ENCODE measurements at places on chromosomes 2 and 18. TPM values are rescaled to one million over a fixed set of nuclear protein-coding genes. Genes with fewer than 3 reads are reported as not detected.

The MTCL1 gene
- total RNA-seq, result 50.1 TPM

The HAAO gene
- 0.74 TPM for total RNA-seq

The SLC9A4 gene
- not detected for total RNA-seq

The LTBP1 gene
- 12.5 TPM for total RNA-seq

The RBM45 gene
- 14.1 TPM for total RNA-seq

The SEC11C gene
- total RNA-seq, result 48.3 TPM

The DSG1 gene
- not detected for total RNA-seq

The MAPK4 gene
- not detected for total RNA-seq

The TOGARAM2 gene
- 0.44 TPM for total RNA-seq

DNA sequence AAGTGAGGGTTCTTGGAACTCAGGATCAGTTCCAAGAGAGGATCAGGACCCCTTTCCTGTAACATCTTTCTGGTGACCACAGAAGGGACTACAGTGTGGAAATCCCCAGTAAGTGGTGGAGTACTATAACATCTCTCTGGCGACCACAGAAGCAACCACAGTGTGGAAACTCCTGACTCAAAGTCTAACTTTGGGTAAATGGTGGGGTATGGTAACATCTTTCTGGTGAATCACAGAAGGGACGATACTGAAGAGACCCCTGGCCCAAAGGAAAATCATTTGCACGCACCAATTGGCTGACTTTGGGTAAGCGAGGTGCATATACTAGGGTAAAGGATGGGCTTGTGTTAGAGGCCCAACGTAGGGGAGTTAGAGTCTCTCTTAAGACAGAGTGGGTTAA, 56.3 kb upstream of the GULP1 start:
- DNase-seq, result no peak
- H3K27me3 ChIP-seq, result no peaks in the 10 kb centered on the region
- no peak overlapping the region for H3K4me3 ChIP-seq
- no peaks in the 10 kb centered on the region for H3K36me3 ChIP-seq
- no peaks in the 10 kb centered on the region for H3K4me1 ChIP-seq

DNA sequence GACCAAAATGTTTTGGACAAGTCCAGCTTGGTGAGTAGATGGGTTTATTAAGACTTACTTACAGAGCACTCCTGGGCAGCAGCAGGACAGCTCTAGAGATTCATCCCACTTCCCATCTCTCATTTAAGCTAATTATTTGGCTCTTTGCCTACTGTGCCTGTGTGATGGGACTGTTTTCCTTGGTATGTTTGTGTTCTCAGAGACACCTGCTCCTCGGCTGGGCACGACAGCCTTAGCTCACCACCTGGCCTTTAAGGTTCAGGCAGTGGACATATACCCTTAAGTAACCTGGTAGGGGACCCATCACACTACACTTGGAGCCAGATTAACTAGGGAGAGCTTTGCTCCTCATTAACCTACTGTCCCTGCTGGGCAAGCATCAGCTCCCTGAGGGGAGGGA, 41.7 kb upstream of the EFEMP1 start:
- H3K4me3 ChIP-seq, result no peak overlapping the region
- H3K27me3 ChIP-seq, result no peaks in the 10 kb centered on the region
- no peaks in the 10 kb centered on the region for H3K36me3 ChIP-seq
- DNase-seq, result no peak
- no peak overlapping the region for H3K27ac ChIP-seq

DNA sequence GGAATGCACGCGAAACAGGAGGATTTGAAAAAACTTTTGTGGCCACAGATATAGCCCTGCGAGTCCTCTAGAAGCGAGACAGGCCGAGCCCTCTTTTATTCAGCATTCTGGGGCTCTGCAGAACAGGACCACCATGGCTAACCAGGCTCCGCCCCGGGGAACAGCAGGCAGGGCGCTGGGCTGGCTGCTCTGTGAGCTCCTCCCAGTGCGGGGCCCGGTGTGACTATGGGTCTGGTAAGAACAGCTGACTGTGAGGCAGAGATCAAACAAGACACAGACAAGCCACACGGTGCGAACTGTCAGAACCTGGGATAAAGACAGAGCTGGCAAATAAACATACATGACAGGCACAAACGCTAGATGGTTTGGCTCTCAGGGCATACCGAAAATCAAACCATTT, 15.5 kb downstream of the PXDN start:
- peaks cover 48% of the 10 kb centered on the region for H3K4me1 ChIP-seq
- H3K27ac ChIP-seq, result peak overlapping the region; percentile 90
- no peak for DNase-seq
- no peaks in the 10 kb centered on the region for H3K27me3 ChIP-seq

DNA sequence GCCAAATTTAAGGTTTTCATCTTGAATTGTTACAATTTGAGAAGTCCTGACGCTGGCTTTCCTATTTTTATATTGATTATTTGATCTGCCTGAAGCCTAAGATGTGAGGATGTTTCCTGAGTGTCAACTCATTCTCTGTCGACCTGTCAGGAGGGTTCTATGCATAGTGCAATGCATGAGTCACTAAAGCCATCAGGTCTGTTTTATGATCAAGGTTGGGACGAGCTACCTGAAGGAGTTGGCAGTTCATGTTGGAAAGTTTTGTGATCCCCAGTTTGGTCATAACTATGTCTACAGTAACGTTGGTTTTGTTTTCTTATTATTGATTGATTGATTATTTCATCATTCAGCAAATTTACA, 71.2 kb downstream of the NABP1 start:
- no peak for DNase-seq
- H3K27me3 ChIP-seq, result no peaks in the 10 kb centered on the region
- no peak overlapping the region for H3K4me3 ChIP-seq
- no peaks in the 10 kb centered on the region for H3K4me1 ChIP-seq
- H3K27ac ChIP-seq, result no peak overlapping the region

- no peak for DNase-seq
- peaks cover 70% of the 10 kb centered on the region for H3K4me1 ChIP-seq
- H3K36me3 ChIP-seq, result no peaks in the 10 kb centered on the region
- H3K4me3 ChIP-seq, result no peak overlapping the region
- H3K27me3 ChIP-seq, result no peaks in the 10 kb centered on the region
- peak overlapping the region; percentile 72 for H3K27ac ChIP-seq
These were observed 36.5 kb downstream of the AP1S3 start for GRCh38 chr2:223800908-223801307.

- H3K4me3 ChIP-seq, result no peak overlapping the region
- H3K4me1 ChIP-seq, result no peaks in the 10 kb centered on the region
- H3K36me3 ChIP-seq, result no peaks in the 10 kb centered on the region
- no peak overlapping the region for H3K27ac ChIP-seq
- H3K27me3 ChIP-seq, result peaks cover 2% of the 10 kb centered on the region
- DNase-seq, result no peak
These were observed 150.0 kb downstream of the DYSF start for GRCh38 chr2:71603311-71603811.

- DNase-seq, result no peak
- H3K27ac ChIP-seq, result no peak overlapping the region
- no peaks in the 10 kb centered on the region for H3K4me1 ChIP-seq
These were observed 42.2 kb upstream of the DSC1 start for GRCh38 chr18:31204833-31205232.

DNA sequence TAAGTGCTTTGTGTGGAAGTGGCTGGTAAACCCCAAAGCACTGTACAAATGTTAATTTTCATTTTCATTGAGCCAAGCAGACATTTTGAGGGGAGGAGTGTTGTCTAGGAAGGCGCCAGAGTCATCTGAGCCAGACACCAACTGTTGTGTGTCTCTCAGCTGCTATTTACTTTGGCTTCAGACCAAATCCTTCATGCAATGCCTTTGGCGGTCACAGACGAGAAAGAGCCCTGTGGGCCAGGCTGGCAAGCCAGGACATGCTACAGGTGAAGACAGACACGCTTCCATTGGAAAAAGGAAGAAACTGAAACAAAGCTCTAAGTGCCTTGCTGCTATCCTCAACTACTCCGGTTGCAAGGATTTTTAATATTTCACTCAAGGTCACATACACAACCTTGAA, 115.4 kb upstream of the CDC42EP3 start:
- H3K27ac ChIP-seq, result no peak overlapping the region
- H3K4me3 ChIP-seq, result no peak overlapping the region
- no peaks in the 10 kb centered on the region for H3K27me3 ChIP-seq

DNA sequence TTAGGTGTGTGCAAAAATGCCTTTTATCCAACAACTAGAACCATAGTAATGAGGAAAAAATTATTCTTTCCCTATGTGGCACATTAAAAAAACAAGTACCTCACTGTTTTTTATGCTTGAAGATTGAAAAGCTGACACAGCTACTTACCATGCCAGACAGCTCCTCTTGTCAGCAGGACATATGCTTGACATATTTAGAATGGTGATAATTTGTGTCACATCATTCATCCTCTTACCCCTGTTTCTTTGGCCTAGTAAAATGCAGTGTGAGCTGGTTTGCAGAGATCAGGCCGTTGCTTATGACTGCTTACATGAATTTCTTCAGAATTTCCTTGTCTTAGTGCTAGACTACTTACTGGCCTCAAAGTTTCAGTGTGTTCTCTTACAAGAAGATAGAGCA, 869.9 kb downstream of the LRP1B start:
- no peak overlapping the region for H3K27ac ChIP-seq
- no peaks in the 10 kb centered on the region for H3K36me3 ChIP-seq
- no peaks in the 10 kb centered on the region for H3K27me3 ChIP-seq
- no peak for DNase-seq
- no peaks in the 10 kb centered on the region for H3K4me1 ChIP-seq

- H3K4me3 ChIP-seq, result no peak overlapping the region
- H3K4me1 ChIP-seq, result no peaks in the 10 kb centered on the region
- H3K36me3 ChIP-seq, result no peaks in the 10 kb centered on the region
- no peak overlapping the region for H3K27ac ChIP-seq
These were observed 32.5 kb upstream of the SELENOI start for GRCh38 chr2:26313446-26313845.

DNA sequence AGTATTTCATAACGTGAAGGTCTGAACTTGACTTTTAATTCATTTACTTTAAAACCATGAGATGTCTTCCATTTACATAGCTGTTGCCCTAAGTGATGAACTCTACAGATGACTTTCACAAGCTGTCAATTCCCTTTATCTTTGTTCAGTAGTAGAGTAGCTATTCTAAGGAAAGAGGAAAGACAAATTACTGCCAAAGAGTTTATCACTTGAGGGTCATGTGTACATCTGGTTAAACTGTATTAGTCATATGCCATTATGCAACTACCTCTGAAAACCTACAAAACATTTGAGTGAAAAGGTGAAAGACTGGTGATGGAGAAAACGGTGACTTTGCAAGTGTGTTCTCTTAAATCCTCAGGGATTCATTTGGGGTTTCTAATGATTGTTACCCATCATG, 763.9 kb downstream of the TMEM182 start:
- H3K27me3 ChIP-seq, result no peaks in the 10 kb centered on the region
- DNase-seq, result no peak
- no peak overlapping the region for H3K4me3 ChIP-seq
- no peak overlapping the region for H3K27ac ChIP-seq
- no peaks in the 10 kb centered on the region for H3K36me3 ChIP-seq

DNA sequence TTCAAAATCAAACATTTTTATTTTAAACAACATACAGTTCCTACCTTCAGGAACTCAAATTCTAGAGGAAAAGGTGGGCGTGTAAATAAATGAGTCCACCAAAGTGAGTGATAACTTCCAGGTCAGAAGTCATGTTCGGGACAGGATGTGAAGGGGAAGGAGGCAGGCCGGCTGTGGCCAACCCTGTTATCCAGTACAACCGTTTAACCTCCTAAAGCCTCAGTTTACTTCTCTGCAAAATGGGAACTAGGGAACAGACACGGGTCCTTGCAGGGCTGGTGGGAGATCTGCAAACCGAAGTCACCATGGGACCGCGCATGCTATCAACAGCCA, 373 bp downstream of the EIPR1 start:
- H3K4me3 ChIP-seq, result peak overlapping the region; percentile 69
- DNase-seq, result no peak
- H3K4me1 ChIP-seq, result peaks cover 18% of the 10 kb centered on the region
- peaks cover 17% of the 10 kb centered on the region for H3K36me3 ChIP-seq

DNA sequence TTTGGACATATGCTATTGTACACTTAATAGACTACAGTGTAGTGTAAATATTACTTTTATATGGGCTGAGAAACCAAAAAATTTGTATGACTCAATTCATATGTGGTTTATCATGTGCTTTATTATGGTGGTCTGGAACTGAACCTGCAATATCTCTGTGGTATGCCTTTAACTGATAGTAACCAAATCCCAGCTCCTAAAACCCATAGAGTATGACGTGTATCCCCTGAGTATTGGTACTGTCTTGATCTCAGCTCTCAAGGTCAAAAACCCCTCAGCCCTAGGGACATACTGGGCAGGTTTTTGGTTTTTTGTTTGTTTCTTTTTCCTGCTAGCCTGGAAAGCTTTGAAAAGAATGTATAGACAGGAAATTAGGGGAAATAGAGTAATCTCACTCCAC, 42.2 kb upstream of the ARHGAP15 start:
- no peaks in the 10 kb centered on the region for H3K4me1 ChIP-seq
- H3K4me3 ChIP-seq, result no peak overlapping the region
- H3K36me3 ChIP-seq, result no peaks in the 10 kb centered on the region

- H3K27me3 ChIP-seq, result no peaks in the 10 kb centered on the region
- no peak overlapping the region for H3K4me3 ChIP-seq
- DNase-seq, result no peak
These were observed 448.9 kb upstream of the SLC14A2 start for GRCh38 chr18:45166341-45166835.

DNA sequence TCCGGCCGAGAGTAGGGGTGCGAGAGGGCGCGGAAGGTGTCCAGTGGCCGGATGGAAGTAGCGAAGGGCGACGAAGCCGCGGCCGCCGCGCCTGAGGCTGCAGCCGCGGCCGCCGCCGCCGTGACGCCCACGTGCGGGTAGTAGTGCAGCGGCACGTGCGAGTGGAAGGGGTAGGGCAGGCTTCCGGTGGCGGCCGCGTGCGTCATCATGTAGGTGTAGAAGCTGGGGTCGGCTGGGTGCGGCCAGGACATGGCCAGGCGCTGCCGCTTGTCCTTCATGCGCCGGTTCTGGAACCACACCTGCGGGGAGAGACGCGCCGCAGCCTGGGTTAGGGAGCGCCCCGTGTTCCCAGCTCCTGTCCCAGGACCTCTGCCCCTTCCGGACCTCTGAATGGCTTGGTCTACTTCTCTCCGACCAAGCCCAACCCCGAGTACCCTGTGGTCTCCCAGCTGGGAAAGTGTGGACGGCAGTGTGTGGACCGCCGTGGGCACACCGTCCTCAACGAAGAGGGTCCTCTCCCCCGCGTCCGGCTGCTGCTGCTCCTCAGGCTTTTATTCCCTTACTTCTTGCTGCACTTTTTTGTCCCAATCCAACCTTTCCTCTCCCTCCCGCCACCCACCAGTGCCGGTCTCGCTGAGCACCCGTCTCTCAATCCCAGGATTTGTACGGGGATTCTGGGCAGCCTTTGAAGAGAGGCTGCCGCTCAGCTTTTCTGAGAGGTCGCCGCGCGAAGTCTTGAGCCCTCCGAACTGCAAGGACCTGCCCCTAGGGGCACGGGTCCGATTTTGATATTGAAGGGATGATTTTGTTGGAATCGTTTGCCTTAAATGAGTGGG, 3.0 kb downstream of the EVX2 start:
- no peaks in the 10 kb centered on the region for H3K36me3 ChIP-seq
- peaks cover 34% of the 10 kb centered on the region for H3K27me3 ChIP-seq
- no peak overlapping the region for H3K4me3 ChIP-seq
- peaks cover 2% of the 10 kb centered on the region for H3K4me1 ChIP-seq
- no peak overlapping the region for H3K27ac ChIP-seq
- DNase-seq, result no peak

All from Panc1 (cell line).